NCI-H2081 treated with DMSO at 0.1 percent for 48 hours (cell line): ENCODE measurements at places on chromosomes 3 and 15.

DNA sequence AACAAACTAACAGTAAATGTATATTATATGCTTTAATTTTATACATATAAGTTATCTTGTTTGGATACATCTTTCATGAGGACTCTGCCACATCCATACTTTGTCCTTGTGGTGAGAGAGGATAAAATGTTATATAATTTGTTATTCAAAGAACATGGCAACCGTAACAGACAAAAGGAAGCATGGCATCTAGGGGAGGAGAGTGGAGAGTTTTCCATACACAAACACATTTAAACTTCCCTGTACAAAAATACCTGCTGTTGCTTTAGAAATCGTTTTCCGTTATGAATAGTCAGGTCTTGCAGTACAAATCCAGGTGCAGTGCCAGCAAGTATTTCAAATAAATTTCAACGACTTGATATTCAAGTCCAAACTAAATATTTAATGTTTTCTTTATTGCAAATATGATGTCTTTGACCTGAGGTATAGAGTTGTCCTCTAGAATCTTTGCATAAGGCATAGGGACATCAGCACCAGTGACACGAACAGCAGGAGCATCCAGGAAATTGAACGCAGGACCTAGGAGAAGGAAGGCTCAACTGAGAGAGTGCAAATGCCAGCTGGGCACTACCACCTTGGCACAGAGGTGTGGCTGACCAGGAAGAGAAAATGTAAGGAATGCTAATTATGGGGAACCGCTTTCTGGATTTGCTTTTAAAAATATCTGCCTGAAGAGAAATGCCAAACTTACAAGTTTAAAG, 5.8 kb downstream of the PDHB start:
- DNase-seq = no peak

- no peak for DNase-seq
Measured at GRCh38 chr3:36681867-36682266, 82.5 kb downstream of the DCLK3 start.

GRCh38 chr15:93164409-93164808, 75.4 kb upstream of the RGMA start:
- DNase-seq = no peak

- no peak for DNase-seq
Measured at GRCh38 chr3:69428657-69429255, 42.9 kb upstream of the FRMD4B start.

DNA sequence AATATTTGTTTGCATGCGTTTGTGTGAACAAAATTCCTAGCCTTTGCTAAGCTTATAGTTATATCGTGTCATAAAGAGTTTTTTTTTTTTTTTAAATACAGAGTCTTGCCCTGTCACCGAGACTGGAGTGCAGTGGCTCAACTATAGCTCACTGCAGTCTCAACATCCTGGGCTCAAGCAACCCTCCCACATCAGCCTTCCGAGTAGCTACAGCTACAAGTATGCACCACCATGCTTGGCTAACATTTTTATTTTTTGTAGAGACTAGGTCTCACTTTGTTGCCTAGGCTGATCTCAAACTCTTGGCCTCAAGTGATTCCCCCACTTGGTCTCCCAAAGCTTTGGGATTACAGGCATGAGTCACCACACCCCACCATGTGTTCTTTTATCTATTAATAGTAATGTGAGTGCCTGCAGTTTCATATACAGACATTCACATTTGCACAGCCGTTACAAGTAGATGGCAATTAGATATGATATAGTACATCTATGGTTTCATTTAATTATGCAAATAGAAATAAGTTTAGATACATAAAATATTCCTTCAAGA, 848.6 kb downstream of the PDCD6IP start:
- no peak for DNase-seq

DNA sequence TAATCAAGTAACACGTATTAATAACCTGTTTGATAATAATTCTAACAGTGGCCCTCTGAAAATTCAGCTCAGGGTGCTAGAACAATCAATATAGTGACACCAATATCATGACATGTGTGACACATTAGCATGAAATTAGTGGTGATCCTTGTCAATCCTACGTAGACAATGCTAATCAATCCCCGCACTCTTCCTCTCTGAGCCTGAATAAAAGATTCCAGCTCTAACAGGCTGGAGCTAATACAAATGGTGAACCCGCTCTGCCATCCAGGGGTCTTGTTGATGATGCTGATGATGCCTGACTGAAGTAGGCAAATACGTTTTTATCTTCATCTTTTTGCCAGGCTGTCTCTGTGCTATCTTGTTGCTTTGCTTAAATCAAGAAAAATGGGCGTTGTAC, 462.5 kb downstream of the MAGI1 start:
- DNase-seq = no peak

GRCh38 chr3:194204042-194204987, 68.4 kb downstream of the HES1 start:
- peak; percentile 34 for DNase-seq

- DNase-seq = no peak
Measured at GRCh38 chr3:188533612-188534357, 379.8 kb downstream of the LPP start.

DNA sequence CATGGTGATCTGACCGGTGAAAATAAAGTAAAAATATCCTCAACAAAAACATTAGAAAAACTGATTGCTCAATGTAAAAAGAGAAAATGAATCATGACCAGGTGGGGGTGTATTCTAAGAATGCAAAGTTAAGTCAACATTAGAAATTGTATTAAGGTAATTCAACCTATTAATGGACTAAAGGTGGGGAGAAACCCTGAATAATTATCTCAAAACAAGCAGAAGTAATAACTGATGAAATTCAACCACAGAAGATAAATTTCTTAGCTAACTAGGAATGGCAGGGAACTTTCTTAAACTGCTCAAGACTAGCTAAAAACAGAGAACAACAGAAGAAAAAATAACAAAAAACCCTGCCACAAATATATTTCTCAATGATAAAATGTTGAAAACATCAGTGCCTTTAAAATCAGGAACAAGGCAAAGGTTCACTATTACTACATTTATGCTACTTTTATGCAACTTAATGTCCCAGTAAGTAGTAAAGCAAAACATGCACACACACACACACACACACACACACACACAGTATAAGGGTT, 204.4 kb upstream of the THBS1 start:
- DNase-seq = no peak

DNA sequence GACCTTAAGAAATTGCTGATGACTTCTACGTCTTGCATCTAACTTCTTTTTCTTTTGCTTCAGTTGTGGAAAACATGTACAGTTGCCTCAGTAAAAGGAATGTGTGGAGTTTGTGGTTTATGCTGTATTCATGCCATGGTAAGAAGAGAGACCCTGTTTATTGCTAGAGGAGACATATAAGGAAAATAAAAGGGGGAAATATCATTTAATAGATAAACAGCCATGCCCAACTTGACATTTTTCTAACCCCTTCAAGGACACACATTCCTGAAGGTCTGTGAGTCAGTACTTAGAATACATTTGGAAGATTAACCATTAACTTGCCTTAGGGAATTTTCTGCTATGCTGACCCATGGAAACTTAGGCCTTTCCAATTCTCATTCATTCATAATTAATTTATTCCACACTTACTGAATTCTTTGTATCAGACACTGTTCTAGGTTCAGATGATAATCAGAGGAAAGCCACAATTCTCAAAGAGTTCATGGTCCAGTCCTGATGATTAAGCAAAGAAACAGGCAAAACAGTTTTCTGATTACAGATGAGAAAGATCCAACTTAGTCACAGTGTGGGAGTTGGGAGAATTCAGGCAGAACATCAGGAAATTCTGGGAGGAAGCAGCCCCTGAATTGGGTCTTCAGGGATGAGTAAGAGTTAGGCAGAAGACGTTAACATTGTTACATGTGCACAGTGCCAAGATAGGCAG, 329.8 kb upstream of the RASGRP1 start:
- no peak for DNase-seq

DNA sequence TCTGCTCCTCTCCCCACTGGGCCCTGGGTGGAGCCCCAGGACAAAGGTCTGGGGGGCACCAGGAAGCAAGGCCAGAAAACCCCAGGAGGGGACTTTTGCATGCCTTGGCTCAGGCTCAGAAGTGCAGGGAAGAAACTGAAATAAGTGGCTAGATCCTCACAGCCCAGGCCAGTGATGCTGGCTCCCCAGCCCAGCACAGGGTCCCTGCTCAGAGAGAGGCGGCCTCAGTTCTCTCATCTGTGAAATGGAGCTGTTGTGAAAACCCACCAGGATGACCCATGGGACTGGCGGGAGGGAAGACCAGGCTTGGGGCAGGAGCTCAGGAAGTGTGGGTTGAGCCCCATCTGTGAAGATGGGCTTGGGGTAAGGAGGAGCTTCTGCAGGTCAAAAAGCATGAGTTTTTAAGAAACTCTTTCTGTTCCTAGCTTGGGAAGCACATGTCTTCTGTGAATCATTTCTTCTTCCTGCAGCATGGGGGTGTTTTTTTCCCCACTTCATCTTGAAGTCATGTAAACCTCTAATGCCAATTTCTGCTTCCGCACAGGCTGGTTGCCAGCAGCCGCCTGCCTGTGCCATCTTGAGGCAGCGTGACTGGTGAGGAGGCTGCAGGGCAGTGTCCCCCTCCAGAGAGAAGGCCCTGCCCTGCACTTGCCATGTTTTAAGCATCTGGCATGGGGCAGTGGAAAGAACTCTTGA, 118.6 kb downstream of the SMAD6 start:
- no peak for DNase-seq

DNA sequence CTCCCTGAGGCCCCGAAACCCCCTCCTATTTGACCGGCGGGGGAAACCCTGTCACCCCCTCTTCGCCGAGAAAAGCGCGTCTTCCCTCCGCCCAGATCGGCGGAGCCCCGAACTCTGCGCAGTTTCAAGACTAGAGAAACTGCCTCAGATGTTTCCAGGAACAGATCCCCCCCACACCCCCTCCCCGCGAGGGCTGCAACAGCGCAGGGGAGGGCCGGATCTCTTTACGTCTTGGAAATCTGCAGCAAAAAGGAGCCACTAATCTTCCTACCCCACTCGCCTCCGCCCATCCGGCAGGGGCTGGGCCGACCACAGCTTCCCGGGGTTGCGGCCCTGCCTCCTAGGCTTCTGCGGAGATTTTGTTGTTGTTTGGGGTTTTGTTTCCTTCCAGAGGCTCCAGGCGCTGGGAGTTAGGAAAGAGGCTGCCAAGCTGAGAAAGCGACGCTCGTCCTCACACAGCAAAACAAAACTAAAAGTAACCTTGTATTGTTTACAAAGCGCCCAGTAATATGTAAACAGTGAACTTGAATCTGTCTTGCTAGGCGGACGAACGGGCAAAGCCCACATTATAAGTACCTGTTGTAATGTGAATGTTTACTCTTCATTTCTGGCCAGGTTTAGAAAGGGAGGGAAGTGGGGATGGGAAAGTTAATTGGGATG, 2.2 kb downstream of the FOXB1 start:
- DNase-seq = no peak

DNA sequence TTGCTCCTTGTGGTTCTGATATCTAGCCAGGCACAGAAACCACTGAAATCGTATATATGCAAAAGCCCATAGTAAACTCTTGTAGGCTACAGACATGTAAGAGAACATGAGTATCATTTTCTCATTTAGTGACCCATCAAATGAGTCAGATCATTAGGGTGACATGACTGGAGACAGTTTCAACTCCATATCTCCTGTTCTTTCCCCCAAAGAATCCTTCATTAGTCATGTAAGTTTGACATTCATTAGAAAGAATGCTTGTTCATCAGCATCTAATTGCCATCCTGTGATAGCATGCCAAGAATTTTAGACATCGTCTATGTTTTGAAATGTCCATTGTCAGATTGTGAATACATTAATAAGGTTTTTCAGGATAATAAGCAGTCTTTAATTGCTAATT, 264.9 kb upstream of the TPM1 start:
- DNase-seq = no peak

DNA sequence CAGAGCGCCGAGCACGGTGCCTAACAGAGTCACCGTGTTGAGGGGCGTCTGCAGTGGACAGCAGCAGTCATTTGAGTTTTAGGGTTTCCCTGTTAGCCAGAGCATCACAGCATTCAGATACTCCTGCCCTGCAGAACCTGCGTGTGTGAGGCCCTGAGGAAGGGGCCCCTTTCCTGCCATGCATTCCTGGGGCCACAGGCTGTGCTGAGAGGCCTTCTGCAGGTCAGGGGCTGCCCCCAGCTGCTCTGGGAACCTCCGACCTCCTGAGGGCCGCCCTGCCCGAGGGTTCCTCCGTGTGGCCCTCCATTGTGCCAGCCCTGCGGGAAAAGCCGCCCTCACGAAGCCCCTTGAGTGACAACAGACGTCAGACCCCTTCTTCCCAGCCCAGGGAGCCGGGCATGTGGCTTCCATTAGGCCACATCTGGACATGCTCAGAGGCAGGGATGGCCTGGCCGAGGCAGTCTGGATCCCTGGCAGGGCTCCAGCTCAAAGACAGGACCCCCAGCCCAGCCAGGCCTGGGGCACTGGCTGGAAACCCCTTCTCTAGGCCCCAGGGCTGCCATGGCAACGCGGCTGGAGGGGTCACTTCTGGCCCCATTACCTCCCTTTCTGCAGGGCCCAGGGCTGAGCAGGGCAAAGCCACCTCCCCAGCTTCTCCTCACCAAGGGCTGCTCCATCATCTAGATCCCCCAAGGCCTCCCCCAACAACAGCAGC, 25.3 kb downstream of the FBLN2 start:
- no peak for DNase-seq

- DNase-seq = no peak
Measured at GRCh38 chr3:110928016-110928662, 143.5 kb upstream of the NECTIN3 start.

DNA sequence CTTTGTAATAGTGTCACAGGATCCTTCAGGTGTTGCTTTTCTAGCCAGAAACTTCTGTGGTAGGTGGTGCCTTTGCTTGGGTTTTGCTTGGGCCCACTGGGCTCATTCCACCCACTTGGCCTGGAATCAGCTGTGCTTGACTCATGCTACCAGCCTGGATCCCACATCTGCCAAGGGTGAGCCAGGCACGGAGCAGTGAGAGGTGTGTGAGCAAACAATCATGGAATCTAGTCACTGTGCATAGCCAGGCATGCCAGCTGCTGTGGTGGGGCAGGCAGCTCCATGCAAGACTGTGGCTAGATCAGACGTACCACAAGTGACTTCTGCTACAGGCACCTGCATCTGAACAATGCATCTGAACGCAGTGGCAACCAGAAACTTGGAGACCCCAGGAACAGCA, 275.9 kb downstream of the UBE2E2 start:
- DNase-seq = no peak

DNA sequence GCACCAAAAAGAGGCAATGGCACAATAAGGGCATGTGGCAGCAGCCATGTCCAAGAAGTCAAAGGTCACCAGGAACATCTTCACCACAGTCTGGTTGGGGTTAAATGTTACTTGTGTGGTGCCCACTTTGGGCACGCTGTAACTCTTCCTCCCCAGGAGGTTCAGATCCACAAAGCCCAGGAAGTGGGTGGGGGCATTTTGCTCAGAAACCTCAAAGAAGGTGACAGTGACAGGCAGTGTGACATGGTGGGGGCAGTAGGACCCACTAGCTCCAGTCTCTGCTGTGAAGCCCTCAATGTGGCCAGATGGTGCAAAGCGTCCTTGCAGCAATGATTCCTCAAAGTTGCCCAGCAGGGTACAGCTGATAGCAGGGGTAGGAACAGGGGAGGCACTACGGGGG, 5.8 kb downstream of the ZNF80 start:
- no peak for DNase-seq

GRCh38 chr15:47246317-47246716, 471.0 kb upstream of the SEMA6D start:
- DNase-seq = no peak
